Putamen (tissue), 1 donor: ENCODE measurements at places on chromosomes 13 and 19.

DNA sequence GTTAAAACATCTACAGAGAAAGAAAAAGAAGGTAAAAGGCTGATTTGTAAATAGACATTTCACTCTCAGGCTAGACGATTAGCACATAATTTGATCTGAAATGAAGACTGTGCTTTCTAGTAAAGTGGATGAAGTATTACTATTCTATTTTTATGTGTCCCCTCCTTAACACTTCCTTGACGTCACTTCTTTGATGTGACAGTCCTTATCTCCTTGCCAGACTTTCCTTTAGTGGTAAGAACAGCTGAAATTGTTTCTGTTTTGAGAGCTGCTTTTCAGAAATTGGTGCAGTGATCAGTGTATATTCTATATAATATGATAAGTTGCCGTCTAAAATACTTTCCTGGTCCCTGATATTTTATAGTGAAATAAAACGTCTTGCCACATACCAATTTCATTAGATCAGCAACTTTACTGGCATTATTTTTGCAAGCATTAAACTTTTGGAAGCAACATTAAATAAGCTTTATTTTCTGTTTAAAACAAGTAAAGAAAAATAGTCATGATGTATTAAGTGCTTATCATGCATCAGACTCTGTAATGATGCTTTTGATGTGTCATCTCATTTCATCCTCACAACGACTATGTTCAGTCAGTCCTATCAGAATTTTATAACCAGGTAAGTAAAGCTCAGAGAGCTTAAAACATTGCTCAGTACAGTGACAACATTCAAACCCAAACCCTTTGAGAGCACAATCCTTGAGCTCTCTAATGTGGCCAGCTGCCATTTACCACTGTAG lies 210.3 kb upstream of the PCDH9 start:
- no peak for DNase-seq

- DNase-seq, result no peak
These were observed 269.6 kb downstream of the DNAJC15 start for GRCh38 chr13:43293008-43293407.

DNA sequence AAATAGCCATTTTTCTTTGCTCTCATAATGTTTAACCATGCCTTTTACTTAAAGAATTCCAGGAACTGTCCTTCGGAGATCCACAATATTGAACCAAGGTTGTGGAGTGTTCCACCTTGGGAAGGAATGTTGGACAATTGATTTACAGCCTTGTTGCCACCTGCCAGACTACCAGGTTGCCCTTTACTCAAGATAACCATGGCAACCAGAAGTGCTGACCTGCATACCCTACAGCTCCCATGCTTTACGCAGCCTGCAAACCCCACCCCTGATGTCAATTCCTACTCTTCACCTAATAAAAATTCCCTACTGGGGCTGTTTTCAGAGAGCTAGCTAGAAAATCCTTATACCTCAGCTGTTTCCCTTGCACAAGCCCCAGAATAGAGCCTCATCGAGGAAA lies 151.0 kb upstream of the RXFP2 start:
- DNase-seq, result no peak

DNA sequence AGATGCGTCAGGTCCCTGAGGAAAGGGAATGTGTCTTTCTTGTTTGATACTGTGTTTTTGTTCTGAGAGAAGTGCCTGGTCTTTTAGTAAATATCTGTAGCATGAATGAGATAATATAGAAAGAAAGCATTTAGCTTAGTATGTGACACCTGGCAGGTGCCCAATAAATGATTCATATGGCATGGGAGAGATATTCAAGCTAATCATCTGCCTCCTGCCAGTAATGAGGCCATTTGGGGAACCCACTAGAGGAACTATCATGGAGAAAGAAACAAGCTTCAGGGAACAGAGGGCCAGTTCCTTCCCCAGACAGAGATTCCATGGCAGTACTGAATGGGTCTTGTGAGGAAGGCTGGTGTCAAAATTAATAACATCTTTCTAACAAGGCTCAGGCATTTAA lies 603.9 kb downstream of the DCT start:
- no peak for DNase-seq

- peak; percentile 64 for DNase-seq
These were observed 1357.9 kb downstream of the SLITRK5 start for GRCh38 chr13:89029062-89029461.

GRCh38 chr19:9808855-9809824 lies 9.7 kb downstream of the FBXL12 start:
- DNase-seq, result no peak

GRCh38 chr13:42762251-42762650 lies 19.1 kb upstream of the FAM216B start:
- no peak for DNase-seq

GRCh38 chr19:30135797-30136196 lies 193.8 kb downstream of the URI1 start:
- no peak for DNase-seq

GRCh38 chr13:47508527-47509228 lies 492.4 kb downstream of the SUCLA2 start:
- DNase-seq, result no peak

DNA sequence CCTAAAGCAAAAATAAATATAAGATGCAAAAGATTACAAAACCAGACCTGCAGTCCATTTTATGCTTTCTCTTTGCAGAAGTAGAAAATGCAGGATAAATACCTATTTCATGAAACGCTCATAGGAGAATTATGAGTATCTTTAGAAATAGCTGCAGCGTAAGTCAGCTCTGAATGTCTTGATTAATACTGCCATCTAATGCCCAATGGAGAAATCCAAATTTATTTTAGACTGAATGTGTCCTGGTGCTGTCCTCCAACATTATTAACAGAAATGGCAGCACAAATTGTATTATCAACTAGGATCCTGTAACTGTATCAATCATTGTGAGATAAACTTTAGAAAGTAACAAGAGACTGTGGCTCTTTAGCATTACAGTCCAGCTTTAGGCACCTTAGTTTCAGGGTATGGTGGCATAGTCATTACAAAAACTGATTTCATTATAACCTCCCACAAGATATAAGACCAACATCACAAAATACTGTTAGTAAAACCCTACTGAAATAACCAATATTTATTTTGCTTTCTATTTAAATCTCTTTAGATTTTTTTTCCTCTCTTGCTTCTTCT lies 162.1 kb upstream of the MIR17HG start:
- DNase-seq, result peak; percentile 5

DNA sequence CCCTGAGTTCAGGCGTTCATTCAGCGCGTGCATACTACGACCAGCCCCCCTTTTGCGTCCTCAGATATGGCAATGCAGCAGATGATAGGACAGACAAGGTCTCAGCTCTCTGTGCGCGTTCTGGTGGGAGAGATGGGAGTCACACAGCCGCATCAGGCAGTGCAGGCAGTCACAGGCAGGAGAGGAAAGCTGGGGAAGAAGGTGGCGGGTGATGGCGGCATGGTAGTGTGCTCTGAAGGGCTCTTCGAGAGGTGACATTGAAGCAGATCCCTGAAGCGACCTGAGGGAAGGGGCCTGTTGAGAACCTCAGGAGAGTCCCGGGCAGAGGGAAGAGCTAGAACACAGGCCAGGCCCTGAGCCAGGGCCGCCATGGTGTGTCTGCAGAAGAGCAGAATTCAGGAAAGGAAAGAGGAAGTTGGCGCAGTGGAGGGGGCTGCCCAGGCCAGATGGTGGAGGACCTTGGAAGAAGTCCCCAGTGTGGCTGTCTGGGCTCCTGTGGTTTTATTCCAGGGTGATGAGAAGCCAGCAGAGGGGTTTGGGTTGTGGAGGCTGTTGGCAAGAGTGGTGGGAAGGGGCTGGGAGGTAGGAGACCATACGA lies 3.5 kb downstream of the USF2 start:
- DNase-seq, result no peak

GRCh38 chr13:35768551-35768950 lies 292.1 kb upstream of the MAB21L1 start:
- DNase-seq, result no peak

GRCh38 chr19:13978351-13979243 lies 26.3 kb downstream of the DCAF15 start:
- DNase-seq, result peak; percentile 26

DNA sequence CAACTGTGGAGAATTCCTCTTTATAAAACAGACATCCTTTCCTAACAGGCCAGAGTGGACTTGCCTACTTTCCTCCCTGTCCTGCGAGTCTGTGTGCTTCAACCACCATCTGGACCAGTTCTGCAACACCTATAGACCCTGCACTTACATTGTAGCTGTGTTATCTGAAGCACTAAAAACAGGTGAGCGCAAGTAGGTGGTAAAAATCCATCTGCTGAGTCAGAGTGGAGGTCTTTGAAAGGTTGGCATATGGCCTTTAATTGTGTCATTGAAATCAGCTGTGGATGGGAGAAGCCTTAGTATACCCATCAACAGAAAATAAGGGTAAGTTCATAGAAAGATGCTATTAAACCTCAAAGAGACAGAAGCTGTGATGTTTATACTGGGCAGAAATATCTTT lies 7.6 kb upstream of the NALCN start:
- DNase-seq, result peak; percentile 51

- DNase-seq, result no peak
These were observed 1.1 kb downstream of the IRS2 start for GRCh38 chr13:109785141-109785891.

GRCh38 chr13:32264407-32264806 lies 50.8 kb downstream of the ZAR1L start:
- DNase-seq, result no peak

GRCh38 chr19:33177417-33177979 lies 16.6 kb upstream of the LRP3 start:
- DNase-seq, result peak; percentile 86

DNA sequence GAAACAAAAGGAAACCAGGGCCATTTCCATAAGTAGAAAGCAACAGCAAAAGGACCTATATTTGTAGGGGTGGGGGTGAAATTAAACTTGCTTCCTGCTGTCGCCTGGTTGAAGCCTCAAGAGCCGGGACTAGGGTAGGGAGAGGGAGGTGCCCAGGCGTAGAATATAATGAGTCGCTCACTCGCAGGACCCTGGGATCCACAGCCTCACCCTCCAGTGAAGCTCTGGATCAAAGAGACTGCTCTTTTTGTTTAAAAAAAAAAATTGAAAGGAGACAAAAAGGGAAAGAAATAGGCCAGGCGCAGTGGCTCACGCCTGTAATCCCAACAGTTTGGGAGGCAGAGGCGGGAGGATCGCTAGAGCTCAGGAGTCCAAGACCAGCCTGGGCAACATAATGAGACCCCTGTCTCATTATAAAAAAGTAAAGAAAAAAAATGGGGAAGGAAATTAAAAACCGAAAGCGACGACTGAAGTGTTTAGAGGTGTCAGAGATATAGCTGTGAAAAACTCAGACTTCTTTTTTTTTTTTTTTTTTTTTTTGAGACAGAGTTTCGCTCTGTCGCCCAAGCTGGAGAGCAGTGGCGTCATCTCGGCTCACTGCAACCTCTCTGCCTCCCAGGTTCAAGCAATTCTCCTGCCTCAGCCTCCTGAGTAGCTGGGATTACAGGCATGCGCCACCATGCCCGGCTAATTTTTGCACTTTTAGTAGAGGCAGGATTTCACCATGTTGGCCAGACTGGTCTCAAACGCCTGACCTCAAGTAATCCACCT lies 10.9 kb upstream of the ADGRE5 start:
- DNase-seq, result no peak

- no peak for DNase-seq
These were observed 763 bp downstream of the POLD1 start for GRCh38 chr19:50384685-50385535.

GRCh38 chr13:111171629-111172028 lies 56.5 kb downstream of the ARHGEF7 start:
- DNase-seq, result no peak

DNA sequence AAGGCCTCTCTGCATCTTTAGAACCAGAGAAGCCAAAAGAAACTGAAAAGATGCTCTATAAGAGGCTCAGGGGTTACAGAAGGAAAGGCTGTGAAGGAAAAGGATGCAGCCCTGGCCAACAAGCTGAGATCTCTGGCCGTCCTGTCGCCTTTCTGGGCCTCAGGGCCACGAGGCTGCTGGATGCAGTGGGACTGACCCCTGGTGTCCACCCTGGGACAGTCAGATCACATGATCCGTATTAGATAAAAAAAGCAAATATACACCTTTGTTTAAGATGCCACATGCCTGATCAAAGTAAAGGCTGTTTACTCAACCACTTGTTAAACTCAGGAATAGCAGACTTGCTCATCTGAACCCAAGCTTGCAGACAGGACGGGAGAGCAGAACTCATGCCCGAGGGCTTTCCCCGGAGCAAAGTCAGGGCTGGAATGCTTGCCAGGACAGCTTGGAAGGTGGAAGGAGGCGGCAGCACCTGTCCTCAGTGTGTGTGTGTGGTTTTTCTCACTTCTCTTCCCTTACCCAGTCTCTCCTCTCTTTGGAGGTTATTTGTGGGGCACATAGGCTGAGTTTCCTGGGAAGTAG lies 206.5 kb upstream of the TSHZ3 start:
- DNase-seq, result no peak

DNA sequence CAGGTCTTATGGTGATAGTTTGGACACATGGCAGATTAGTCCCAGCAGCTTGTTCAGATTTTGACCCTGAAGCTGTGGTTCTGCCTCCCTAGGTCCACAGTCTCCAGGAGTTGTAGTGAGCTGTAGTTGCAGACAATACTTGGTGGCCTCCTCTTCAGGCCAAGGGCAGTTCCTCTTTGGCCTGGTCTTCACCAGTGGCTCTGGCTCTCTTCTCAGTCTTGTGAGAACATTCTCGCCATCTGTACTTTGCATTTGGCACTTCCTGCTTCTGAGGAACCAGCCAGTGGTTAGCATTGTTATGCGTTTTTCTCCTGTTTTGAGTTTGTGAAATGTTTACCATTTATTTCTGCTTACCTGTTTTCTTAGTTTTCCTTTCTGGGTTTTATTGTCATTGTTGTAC lies 40.7 kb downstream of the PCCA start:
- peak; percentile 11 for DNase-seq

DNA sequence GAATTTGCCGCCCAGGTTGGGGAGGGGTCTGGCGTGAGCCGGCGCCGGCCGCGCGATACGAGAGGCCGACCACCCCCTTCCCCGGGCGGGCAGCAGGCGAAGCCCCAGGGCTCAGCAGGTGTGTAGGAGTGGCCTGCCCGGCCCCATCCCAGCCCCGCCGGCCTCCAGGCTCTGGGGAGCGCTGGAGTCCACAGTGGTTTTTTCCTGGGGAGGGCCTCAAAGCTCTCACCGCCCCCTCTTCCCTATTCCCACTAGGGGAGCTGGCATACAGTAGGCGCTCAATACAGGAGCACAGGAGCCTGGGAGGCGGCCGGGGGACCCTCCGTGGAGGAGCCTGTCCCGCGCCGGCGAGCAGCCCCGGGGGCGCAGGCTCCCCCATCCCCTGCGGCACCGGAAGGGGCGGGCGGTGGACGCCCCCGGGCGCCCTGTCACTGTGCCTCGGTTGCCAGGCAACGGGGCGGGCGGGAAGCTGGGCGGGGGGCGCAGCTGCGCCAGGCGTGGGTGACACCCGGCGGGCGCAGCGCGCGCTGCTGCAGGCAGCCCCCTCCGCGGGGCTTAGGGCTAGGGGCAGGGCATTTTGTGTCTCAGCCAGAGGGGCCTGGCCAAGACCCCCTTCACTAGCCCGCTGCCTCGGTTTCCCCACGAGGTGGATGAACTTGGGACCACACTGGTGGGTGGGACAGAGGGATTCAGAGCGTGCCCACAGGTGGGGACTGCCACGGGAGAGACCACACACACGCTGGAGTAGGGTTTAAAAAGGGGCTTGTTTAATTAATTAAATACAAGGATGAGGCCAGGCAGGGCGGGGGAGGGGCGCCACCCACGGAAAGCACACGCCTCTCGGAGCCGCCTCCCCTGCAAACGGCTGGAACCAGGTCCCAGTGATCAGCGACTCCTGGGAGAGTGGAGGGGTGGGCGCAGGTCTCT lies 3.6 kb upstream of the REXO1 start:
- DNase-seq, result no peak

- peak; percentile 87 for DNase-seq
These were observed 80.8 kb downstream of the FREM2 start for GRCh38 chr13:38767506-38768265.

GRCh38 chr13:84962141-84962750 lies 837.0 kb downstream of the SLITRK6 start:
- DNase-seq, result no peak

GRCh38 chr13:47146991-47147811 lies 250.3 kb upstream of the HTR2A start:
- DNase-seq, result no peak
